ENCODE measurements at places on chromosomes 5 and 9.

DNA sequence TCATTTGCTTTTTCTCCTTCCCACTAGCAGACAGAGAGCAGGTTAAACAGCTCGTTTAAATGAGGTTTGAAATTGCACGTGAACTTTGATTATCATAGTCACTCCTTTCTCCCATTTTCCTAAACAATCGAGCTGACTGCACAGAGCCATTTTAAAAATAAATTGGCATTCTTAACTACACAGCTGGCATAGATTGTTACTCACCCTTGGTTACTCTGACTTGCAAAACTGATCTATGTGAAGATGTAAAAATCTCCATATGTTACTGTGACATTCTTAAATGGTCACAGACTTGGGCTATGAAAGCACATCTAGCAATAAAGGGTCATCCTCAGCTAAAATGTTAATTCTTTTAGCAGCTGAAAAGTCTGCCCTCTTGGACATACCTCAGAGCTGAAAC, 368.5 kb downstream of the DTWD2 start:
- DNase-seq: no peak

DNA sequence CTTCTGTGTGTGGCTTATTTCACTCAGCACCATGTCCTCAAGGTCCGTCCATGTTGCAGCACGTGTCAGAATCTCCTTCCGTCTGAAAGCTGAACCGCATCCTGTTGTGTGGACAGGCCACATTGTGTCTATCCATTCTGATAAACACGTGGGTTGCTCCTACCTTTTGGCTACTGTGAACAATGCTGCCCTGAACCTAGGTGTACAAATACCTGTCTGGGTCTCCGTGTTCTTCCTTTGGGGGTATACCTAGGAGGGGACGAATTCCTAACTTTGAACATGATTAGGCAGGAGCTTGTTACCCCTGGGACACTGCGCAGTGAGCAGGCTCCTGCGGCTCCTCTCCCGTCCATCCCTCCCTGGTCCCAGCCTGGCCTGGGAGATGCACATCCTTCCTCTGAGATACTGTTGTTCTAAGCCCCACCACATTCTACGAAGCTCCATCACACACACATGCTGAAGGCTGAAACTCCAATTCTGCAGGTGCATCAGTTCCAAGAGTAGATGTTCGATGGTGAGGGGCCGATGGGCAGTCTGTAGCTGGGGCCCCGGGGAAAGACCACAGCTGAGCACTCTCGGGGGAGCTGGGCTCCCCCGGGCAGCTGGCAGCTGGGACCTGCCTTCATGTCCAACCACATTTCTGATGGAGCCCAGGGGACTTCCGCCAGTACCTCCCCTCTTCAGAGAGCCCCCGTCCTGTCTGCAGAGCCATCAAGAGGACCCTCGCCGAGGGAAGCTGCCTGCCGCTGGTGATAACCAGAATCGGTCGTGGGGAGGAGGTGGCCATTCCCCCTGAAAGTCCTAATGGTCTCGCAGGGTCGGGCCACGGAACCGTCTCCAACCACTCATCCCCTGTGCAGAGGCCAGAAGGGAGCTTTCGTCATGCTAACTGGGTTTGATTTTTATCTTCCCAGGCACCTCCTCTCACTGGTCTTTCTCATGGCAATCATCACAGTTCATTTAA, 120.9 kb downstream of the COL23A1 start:
- no peak for DNase-seq

DNA sequence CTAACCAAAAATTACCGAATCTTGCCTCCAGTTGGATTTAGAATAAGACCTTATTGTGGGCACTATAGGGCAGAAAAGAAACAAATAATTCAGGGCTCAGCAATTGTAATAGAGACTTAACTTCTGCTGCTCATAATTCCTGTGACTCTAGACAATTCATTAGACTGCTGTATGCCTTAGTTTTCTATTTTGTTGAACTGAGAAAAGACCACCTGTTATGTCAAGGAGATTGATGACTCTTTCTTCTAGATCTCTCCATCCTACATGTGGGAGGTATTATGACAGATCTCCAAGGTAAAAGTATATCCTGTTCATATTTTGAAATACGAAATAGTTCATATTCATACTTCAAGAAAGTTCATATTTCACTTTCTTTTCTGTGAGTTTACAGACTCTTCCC, 605.1 kb downstream of the PSAT1 start:
- no peak for DNase-seq

- DNase-seq: no peak
Measured at GRCh38 chr5:72337159-72337558, 17.0 kb downstream of the PTCD2 start.

DNA sequence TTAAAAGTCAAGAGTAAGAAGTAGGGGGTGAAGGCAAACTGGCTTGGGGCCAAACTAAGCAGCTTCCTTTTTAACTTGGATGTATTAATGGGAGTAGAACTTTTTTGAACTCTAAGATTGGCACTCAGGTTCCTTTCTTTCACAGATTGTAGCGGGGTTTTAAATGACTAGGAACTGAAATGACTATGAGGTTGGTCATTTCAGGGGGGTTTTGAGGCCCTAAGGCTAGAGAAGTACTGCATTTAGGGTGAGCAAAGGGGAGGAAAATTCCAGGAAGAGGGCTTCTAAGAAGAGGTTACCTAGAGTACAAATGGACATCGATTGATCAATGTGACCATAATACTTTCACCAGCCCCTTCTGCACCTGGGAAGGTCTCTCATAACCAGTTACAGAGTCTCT, 381.8 kb downstream of the MLLT3 start:
- DNase-seq: no peak

GRCh38 chr5:178058321-178059012, 54.9 kb upstream of the N4BP3 start:
- no peak for DNase-seq

DNA sequence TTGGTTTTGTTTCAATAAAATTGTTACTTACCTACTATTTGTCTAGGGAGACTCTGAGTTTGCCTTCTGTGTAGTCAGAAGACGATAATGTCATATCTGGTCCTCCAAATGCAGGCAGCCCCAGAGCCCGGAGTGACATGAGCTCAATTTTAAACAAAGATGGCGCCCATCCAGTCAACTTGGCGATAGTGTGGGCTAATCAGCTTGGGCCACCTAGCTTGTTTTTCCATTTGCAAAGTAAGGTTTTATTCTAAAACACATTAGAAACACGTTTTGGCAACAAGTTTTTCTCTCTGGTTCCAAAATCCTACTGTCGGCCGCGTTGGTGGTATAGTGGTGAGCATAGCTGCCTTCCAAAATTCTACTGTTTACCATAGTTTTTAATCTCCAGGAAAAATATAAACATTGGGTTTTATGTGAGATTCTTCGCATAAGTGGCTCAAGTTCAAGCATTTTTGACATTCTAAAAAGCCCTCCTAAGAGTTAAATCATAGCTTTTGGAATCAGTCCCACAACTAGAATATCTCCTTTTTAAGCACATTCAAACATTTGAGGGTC, 13.2 kb downstream of the TSC1 start:
- no peak for DNase-seq

GRCh38 chr9:76101947-76102346, 211.5 kb downstream of the PCSK5 start:
- DNase-seq: no peak
